ENCODE measurements at places on chromosomes 4 and X. TPM values are rescaled to one million over a fixed set of nuclear protein-coding genes. Genes with fewer than 3 reads are reported as not detected.

DNA sequence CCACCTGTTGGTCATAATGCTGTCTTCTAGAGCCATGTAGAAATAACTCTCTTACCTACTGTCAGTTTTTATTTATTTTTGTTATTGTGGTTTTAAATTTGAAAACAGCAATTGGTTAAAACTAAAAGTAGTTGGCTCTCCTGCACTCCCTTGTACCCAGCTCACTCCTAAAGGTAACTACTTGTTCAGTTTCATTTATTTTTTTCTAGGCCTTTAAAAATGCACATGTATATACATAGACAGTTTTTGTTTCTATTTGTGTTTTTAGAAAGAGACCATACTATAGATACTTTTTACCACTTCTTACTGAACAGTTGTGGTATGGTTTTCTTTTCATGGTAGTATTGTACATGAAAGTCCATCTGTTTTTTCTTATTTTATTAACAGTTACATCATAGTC is 16.8 kb downstream of the SMAD1 start:
- DNase-seq: no peak

- peak; percentile 61 for DNase-seq
Measured at GRCh38 chr4:121706595-121707021, 9.8 kb upstream of the ANXA5 start.

GRCh38 chr4:12949719-12950490 is 534.2 kb downstream of the RAB28 start:
- no peak for DNase-seq

- no peak for DNase-seq
Measured at GRCh38 chr4:152666946-152667345, 12.9 kb downstream of the TMEM154 start.

GRCh38 chr4:122652379-122652778 is 31.5 kb upstream of the IL21 start:
- peak; percentile 40 for DNase-seq

- DNase-seq: no peak
Measured at GRCh38 chr4:123018396-123018775, 96.0 kb upstream of the NUDT6 start.

Gene UGT8
- 13.0 TPM for total RNA-seq

- DNase-seq: no peak
Measured at GRCh38 chr4:94519019-94519418, 67.3 kb downstream of the PDLIM5 start.

Gene TMEM154
- 2.6 TPM for total RNA-seq

DNA sequence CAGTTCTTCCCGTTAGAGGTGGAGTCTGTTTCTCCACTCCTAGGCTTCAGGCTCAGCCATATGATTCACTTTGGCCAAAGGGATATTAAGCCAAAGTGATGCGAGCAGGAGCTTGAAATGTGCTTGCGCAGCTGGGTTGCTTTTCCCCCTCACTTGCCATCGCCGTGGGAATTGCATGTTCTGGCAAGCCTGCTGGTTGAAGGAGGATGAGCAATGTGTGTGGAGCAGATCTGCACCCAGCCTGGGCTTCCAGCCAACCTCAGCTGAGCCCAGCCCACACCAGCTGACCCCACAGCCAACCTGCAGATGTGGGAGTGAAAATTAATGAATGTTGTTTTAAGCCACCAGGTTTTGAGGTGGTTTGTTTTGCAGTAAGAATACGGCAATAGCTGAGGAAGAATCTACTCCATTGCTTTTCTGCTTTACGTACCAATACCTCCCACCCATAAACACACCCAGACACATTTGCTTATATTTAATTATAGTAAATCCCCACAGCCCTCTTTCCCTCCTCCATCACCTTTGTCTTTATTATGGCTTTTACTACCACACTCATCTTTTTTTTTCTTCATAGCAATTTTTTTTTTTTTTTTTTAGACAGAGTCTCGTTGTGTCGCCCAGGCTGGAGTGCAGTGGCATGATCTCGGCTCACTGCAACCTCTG is 132.8 kb upstream of the FUNDC1 start:
- DNase-seq: peak; percentile 87

Gene CT55
- 0.34 TPM for total RNA-seq

Gene CCDC120
- total RNA-seq: 0.46 TPM

Gene NR3C2
- total RNA-seq: not detected

DNA sequence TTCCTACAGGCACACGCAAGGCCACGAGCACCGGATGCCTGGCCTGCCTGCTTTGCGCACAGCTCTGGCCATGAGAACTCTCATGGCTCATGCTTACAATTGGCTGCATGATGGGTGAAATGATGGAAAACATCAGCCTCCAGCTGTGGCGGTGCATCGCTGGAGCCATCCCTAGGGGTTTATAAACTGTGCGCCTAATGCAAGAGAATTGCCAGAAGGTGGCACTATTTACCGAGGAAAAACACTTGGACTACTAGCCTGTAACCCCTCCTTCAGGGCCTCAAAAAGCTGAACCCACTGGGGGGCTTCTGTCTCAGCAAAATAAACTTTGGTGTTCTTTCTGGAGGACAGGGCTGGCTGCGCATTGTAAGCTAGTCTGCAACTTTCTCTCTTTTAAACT is 51.9 kb downstream of the PHKA2 start:
- peak; percentile 2 for DNase-seq

- DNase-seq: peak; percentile 88
Measured at GRCh38 chr4:87895964-87896621, 63.3 kb downstream of the MEPE start.

GRCh38 chr4:97653701-97654100 is 489.6 kb downstream of the STPG2 start:
- no peak for DNase-seq

DNA sequence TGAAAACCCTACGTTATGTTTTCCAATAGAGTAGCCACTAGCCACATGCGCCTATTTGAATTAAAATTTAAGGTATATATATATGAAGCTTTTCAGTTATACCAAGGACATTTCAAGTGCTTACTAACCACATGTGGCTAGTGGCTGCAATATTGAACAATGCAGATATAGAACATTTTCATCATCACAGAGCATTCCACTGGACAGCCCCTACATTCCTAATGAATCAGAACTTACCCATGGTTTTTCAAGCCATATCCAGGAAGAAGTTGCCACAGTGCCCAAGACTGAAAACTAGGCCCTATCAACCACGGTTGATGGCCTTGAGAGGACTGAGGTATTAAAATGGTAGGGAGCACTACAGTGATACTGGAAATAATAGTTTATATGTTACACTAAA is 29.7 kb downstream of the NEK1 start:
- no peak for DNase-seq

Gene CDX4
- total RNA-seq: not detected

Gene PGK1
- 355 TPM for total RNA-seq

DNA sequence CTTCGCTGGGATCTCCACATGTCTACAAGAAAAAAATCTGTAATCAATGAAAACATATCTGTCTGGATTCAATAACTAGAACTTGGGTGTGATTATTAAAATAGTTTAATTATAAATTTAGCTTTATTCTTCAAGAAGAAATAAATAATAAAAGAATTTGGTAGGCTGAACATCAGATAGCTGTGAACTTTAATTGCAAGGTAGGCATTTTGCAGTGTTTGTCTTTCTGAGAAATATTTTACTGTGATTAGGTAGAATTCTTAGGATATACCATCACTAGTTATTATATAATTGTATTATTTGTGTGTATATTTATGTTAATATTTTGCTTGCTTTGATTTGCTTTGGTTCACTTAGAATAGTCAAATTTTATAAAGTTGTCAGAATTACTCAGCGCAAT is 409.4 kb downstream of the PCDH18 start:
- no peak for DNase-seq

Gene JADE3
- total RNA-seq: 9.7 TPM
